ENCODE measurements at places on chromosomes 2 and 18.

GRCh38 chr2:136025057-136025973 is 39.9 kb upstream of the DARS1 start:
- DNase-seq: no peak

- DNase-seq: no peak
Observed at GRCh38 chr2:19609266-19609665, 250.8 kb upstream of the OSR1 start.

- no peak for DNase-seq
Observed at GRCh38 chr2:163909411-163910080, 173.7 kb upstream of the FIGN start.

DNA sequence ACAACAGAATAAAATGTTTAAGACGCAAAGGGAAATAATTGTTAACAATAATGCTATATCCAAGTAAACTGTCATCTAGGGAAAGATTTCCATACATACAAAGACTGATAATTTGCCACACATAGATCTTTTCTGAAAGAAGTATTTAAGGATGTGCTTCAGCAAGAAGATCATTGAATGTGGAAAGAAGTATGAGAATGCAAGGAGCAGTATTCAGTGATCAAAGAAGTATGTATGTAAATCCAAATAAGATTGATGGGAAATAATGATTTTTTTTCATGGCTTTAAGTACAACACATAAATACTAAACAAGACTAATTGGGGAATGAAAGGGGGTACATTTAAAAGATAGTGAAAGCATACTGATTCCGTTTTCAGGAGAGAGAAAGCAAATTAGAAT is 410.4 kb upstream of the HS6ST1 start:
- DNase-seq: no peak

DNA sequence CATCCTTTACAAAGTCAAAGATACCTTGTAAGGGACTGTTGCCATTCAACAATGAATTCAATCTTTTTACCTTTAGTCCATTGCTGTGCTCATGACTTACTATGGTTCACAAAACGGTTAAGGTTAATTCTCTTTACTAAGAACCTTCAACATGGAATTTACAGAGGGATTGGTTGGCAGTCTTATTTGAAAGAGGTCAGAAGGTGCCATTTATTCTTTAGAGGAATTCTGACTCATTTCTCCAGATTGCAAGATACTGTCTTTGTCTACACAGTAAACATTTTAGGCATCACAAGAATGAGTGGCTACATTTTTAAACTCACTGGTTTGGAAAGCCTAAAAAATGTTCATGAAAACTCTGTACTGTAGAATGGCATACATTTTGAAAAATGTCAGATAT is 17.4 kb downstream of the KCNH7 start:
- DNase-seq: no peak

GRCh38 chr2:6923319-6923718 is 6.1 kb downstream of the RNF144A start:
- no peak for DNase-seq

DNA sequence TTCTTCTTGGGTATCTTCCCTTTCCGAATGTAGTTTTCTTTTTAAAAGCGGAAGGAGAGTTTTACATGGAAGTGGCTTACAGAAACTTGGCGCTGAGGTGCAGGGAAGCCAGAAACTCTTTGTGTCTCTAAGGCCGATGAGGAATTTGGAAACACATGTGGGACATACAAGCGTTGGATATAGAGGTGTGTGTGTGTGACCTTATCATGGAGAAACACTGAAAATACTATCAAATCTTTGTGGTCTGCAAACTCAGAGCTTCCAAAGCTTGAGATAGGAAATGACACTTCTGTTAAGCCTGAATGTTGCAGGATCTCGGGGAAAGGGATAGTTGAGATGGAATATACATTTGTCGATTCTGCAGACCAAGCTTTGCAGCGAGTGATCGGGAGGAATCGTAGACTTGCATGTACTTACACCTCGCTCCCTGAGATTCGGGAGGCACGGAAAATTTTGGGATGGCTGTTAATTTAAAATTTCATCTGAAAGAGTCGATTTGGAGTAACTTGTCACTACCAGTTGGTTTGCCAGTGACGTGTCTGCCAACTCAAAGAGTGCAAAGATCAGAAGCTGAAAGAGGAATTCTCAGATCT is 1.0 kb downstream of the NAB1 start:
- no peak for DNase-seq

GRCh38 chr2:150478200-150478974 is 9.1 kb downstream of the RND3 start:
- no peak for DNase-seq

DNA sequence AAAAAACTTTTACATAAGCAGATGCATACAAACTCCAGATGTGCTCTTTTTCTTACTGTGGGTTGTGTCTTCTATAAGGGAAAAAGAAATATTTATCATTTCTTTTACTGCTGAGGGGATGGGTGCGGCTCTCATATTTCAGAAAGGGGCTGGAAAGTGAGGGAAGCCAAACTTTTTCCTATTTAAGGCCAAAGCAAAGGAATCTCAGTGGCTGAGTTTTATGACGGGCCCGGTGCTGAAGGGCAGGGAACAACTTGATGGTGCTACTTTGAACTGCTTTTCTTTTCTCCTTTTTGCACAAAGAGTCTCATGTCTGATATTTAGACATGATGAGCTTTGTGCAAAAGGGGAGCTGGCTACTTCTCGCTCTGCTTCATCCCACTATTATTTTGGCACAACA is at the start of gene COL3A1:
Gene COL3A1, plus strand, starts transcription at position 210 of the 400 bp plus-strand sequence. Its CDS starts 117 bp downstream, at position 327.
- DNase-seq: no peak

- DNase-seq: no peak
Observed at GRCh38 chr2:11174222-11174621, 19.0 kb downstream of the SLC66A3 start.

DNA sequence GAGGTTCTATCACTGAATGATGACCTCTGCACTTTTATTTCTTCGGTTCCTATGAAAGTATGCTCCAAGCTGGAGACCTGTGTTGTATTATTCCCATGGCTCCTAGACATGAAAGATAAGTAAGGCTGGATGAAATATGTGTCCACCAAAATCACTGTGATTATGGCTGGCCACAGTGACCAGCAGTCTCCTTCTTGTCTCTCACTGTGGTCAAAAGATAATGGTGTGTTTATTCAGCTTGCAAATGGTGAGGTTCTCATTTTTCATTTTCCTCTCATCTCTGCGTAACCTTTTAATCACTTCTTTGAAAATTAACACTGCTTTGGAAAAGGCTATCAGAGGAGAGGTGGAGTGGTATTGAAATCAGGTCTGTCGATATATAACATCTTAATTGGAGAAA is 107.8 kb upstream of the DAPL1 start:
- DNase-seq: no peak

DNA sequence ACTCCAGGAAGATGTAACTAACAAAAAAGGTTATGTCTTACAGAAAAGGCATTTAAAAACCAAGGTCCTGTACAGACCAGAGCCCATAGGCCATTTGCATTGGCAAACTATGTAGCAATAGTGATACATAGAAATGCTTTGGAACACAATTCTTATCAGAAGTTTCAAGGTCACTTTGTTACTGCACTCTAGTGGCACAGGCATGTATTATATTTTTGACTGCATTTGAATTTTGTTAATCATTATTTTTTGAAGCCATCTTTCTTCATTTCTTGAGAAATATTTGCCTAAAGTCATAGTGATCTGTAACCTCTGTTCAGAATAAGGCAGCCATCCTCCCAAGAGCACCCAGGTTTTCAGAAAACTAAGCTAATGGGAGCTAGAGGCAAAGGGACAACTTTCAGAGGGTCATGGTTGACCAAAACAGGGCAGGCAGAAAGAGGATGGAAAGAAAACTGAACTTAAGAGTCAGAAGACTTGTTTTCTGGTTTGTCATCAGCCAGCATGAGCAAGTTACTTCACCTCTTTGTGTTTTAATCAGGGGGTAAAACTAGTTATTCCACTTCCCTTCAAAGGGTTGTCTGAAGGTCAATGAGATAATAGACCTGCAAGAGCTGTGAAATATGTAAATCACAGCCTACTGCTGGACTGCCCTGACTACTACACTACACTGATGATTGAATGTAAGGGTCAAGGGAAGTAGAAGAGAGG is 41.5 kb downstream of the SLC38A11 start:
- no peak for DNase-seq

DNA sequence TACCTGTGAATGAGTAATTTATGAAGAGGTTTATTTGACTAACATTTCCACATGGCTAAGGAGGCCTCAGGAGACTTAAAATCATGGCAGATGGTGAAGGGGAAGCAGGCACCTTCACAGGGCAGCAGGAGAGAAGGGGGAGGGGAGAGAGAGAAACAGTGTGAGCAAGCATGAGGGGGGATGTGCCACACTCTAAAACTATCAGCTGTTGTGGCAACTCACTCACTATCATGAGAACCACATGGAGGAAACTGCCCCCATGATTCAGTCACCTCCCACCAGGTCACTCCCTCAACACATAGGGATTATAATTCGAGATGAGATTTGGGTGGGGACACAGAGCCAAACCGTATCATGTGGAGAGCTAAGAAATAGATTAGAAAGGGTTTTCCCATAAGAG is 309.0 kb downstream of the RDH14 start:
- DNase-seq: no peak
